ENCODE measurements at places on chromosomes 1 and 21.

GRCh38 chr1:3380469-3380868 is 74.0 kb upstream of the ARHGEF16 start:
- DNase-seq: no peak

DNA sequence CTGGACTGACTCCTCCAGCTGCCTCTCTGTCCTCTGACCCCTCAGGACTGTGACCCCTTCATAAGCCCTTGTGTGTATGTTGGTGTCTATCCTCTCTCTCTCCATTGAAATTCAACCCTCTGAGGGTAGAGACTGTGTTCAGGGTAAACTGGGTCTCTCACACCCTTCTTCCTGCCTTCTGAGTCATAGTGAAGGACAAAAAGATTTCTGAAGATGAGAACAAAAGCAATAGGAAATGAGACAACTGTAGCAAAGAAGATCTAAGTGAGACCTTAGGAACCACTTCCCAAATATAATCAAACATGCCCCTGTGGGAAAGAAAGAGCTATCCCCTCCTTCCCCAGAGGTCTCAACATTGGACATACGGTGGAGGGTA is 16.9 kb downstream of the NUAK2 start:
- DNase-seq: no peak

- no peak for DNase-seq
These were observed 5.0 kb downstream of the TAS1R2 start for GRCh38 chr1:18854331-18855025.

DNA sequence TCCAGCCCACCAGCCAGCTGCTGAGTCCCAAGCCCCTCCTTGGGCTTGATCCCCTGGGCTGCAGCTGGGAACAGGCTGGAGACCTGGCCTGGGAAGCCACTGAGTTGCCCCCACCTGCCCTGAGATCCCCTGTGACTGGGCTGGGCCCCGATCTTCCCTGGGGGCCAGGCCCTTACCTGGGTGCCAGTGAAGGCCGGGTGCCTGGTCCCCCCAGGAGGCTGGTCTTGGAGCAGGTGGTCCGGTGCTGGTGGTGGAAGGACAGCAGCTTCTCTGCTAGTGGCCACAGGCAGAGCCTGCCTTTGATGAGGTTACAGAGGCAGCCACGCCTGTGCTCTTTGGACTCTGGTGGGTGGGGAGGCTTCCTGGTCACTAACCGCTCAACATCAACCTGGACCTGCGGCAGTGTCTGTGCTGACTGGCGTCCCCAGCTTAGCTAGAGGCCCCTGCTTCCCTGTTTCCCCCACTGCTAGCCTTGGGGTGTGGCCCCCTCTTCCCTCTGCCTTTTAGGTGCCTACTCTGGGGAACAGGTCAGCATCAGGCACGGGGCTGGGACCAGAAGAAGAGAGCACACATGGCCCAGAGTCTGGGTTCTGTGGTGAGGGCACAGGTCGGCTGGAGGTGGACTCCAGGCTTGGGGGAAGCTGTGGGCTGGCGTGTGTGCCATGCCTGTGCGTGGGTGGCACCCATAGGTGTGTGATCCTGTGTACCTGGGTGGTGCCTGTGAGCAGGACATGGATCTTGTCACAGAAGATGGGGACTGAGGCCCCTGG is at the start of gene EPS8L3:
Gene EPS8L3, minus strand, starts transcription at position 278 of the 770 bp plus-strand sequence. CDS start 2,174 bp downstream, outside the sequence.
- peak; percentile 85 for DNase-seq

DNA sequence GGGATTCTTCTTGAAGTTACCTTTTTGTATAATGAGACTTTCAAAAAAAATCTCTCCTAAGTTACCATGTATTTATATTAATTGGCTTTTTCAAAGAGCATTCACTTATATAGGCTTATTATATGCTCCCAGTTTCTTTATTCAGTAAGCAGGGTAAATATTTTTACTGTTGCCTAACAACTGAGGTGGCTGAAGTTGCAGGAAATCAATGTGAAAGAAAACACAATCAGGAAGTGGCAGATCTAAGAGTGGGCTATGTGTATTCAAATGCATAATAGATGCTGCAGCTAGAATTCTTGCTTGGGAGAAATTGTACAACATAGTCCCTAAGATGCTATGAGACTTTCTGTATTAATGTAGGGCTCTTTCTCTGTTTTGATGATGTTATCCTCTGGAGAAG is 606.9 kb downstream of the NUF2 start:
- no peak for DNase-seq

GRCh38 chr1:170210142-170210541 is 64.4 kb downstream of the NTMT2 start:
- DNase-seq: no peak

DNA sequence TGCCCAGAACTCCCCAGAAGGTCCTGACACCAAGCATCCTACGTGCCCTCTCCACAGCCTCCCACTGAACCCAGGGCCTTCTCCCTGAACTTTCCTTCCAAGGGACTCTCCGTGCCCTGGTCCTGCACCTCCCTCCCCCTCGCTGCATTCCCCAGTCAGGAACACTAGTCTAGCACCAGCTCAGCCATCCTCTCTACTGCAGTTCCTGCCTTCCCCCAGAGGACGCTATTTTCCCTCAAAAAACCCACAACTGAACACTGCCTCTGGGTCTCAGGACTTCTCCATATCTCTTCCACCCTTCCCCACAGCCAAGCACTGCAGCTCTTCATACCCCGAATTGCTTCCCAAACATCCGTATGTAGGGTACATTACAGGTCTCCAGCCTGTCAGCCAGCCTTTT is 12.6 kb upstream of the ARTN start:
- DNase-seq: no peak

DNA sequence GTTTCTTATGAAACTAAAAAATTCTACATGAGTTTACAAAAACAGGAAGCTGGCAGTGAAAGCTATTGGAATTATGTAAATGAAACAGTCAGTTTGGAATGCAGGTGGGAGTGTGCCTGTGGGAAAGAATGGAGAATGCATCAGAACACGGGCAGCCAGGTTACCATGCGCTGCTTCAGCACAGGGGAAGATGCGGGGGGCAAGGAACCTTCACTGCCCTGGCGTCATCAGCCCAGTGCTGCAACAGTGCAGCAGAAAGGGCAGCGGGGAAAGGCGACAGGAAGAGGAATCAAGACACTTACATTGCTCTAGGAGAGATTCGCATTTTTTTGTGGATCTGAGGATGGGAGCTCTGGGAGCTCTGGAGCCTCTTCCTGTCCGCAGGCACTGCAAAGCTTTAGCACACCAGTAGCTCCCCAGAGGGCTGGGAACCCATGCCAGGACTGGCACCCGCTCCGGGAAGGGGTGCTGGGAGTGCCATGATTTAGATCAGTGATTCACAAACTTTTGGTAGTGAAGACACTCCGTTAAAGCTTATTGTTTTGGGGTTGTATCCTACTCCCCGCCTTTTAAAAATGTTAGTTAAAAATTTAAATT is 64.1 kb upstream of the WDR26 start:
- DNase-seq: peak; percentile 29

GRCh38 chr1:224331326-224331725 is 1.4 kb upstream of the NVL start:
- no peak for DNase-seq

GRCh38 chr1:85356130-85356529 is 79.7 kb upstream of the BCL10 start:
- no peak for DNase-seq

GRCh38 chr1:192086644-192087043 is 71.6 kb upstream of the RGS18 start:
- peak; percentile 6 for DNase-seq
